ENCODE measurements at places on chromosomes 4 and X. TPM values are rescaled to one million over a fixed set of nuclear protein-coding genes. Genes with fewer than 3 reads are reported as not detected.

DNA sequence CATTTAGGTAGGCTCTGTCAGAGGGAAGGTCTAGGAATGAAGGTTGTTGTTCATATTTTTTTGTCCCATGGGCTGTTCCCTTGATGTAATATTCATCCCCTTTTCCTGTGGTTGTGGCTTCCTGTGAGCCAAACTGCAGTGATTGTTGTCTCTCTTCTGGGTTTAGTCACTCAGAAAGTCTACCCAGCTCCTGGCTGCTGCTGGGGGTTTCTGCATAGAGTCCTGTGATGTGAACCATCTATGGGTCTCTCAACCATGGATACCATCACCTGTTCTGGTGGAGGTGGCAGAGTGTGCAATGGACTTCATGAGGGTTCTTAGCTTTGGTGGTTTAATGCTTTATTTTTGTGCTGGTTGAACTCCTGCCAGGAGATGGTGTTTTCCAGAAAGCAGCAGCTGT, 122.8 kb downstream of the ZC4H2 start:
- no peak for DNase-seq
- H3K36me3 ChIP-seq, result no peaks in the 10 kb centered on the region
- H3K27ac ChIP-seq, result no peak overlapping the region

GRCh38 chr4:42167709-42168108, 15.3 kb upstream of the BEND4 start:
- H3K4me1 ChIP-seq, result no peaks in the 10 kb centered on the region
- H3K27me3 ChIP-seq, result no peaks in the 10 kb centered on the region
- no peak for DNase-seq
- no peak overlapping the region for H3K4me3 ChIP-seq
- no peak overlapping the region for H3K27ac ChIP-seq
- no peaks in the 10 kb centered on the region for H3K36me3 ChIP-seq

- H3K36me3 ChIP-seq, result no peaks in the 10 kb centered on the region
- no peak for DNase-seq
- H3K4me3 ChIP-seq, result no peak overlapping the region
- no peaks in the 10 kb centered on the region for H3K4me1 ChIP-seq
Observed at GRCh38 chr4:80115368-80116181, 42.5 kb upstream of the ANTXR2 start.

DNA sequence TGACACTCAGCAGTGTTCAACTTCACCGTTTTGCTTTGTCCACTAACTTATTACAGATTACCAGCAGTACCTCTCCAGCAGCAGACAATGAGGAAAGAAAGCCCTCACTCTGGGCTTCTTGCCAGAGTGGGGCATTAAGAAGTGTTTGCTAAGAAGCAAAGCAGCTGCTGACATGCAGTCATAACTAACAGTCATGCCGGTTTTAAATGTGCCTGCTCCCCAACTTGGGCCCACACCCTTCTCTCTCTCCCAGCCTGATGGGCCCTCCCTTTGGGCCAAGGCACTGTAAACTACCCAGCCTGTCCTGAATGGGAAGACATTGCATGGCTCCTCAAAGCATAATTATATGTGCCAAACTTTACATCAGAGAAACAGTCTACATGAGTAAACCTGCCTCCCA, 54.6 kb upstream of the HHIP start:
- no peaks in the 10 kb centered on the region for H3K27me3 ChIP-seq
- no peak overlapping the region for H3K27ac ChIP-seq
- DNase-seq, result no peak
- no peak overlapping the region for H3K4me3 ChIP-seq
- H3K36me3 ChIP-seq, result no peaks in the 10 kb centered on the region

GRCh38 chr4:146842876-146843275, 102.8 kb downstream of the TTC29 start:
- H3K36me3 ChIP-seq, result no peaks in the 10 kb centered on the region
- no peak for DNase-seq
- no peaks in the 10 kb centered on the region for H3K4me1 ChIP-seq
- H3K27me3 ChIP-seq, result no peaks in the 10 kb centered on the region
- H3K27ac ChIP-seq, result no peak overlapping the region

RAB40A gene
- 4.5 TPM for total RNA-seq

FAAH2 gene
- total RNA-seq, result 0.42 TPM

Measured in esophagus muscularis mucosa (tissue), 4 donors.